Muscle of back (tissue), 13 donors: ENCODE measurements at places on chromosomes 2 and 18. TPM values are rescaled to one million over a fixed set of nuclear protein-coding genes. Genes with fewer than 3 reads are reported as not detected.

GRCh38 chr2:188776634-188777033, 197.5 kb upstream of the COL3A1 start:
- peak; percentile 40 for DNase-seq

FAM237A gene
- not detected for polyA plus RNA-seq

GAD1 gene
- polyA plus RNA-seq = 2.8 TPM

LIMS3 gene
- 6.7 TPM for polyA plus RNA-seq

DNA sequence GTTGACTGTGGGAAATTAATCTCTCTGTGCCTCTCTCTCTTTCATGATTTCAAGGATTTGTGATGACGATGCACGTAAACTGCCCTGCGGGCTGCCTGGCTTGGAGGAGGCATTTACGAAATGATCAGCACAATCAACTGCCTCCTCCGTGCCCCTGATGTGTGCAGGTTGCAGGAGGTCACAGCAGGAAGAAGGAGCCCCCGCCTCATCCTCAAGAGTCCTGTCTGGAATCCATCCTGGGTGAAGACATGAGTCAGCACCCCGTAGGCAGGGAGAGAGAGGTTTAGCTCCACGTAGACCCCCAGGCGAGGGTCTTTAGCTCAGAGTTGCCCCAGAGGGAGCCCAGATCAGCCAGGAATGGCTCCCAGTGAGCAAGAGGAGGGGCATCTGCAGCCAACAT, 17.1 kb upstream of the TEX51 start:
- DNase-seq = no peak

RIF1 gene
- 132 TPM for polyA plus RNA-seq

DNA sequence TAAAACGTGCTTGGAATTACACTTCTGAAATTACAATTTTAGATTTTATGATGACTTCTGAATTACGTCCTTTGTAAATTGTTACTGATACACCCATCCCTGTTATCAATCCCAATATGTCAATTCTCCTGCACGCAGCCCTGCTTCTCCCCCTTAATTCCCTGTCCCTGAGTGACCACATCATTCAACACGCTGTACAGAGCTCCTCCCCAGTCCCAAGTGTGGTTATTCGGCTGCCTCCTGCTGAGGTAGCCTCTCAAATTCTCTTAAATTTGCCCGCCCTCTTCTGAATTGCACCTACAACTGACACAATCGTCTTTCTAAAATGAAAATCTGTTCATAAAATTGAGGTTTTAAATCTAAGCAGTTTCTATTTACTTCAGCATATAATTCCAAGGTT, 10.1 kb downstream of the SERPINB8 start:
- DNase-seq = no peak

- no peak for DNase-seq
Measured at GRCh38 chr18:22084547-22084946, 84.8 kb upstream of the GATA6 start.

- DNase-seq = no peak
Measured at GRCh38 chr2:161076936-161077335, 83.3 kb upstream of the TANK start.
